Activated T-cell treated with anti-CD3 and anti-CD28 coated beads, Interleukin-2, amount 50 U/mL, for 48 hours (primary cell): ENCODE measurements at places on chromosomes 1 and 21.

DNA sequence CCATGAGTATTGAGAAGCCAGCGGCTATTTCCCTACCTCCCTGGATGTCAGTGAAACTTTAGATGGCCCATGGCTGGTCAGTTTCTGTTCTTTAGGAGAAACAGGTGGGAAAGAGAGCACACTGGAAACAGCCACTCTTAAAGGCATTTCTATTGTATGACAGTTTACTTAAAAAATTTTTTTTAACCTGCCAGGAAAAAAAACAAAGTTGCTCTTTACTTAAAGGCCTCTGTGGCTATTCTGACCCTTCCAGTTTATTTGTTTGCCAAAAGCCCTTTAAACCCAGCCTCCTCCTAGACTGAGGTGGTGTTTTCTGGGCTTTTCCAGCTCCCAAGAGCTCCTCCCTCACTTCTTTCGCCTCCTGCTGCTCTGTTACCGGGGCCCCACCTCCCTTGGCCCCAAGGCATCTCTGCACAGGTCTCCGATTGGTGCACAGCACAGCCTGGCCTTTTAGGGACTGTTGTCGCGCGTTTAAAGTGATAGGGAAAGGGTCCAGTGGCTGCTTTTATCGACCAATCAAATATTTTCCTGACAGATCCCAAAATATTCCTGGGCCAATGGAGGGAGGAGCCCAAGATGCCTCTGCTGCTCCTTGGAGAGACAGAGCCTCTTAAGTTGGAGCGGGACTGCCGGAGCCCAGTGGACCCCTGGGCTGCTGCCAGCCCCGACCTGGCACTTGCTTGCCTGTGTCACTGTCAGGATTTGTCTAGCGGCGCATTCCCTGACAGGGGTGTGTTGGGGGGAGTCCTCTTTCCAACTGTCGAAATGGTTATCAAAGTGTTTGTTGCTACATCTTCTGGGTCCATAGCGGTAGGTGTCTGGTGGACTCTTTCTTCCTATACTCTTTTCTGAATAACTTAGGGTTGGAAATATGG is at the start of gene SH3BGR:
Gene SH3BGR (plus strand): TSS at position 639 of the 875 bp plus-strand sequence. CDS start 127 bp downstream, at position 766.
- DNase-seq = no peak

DNA sequence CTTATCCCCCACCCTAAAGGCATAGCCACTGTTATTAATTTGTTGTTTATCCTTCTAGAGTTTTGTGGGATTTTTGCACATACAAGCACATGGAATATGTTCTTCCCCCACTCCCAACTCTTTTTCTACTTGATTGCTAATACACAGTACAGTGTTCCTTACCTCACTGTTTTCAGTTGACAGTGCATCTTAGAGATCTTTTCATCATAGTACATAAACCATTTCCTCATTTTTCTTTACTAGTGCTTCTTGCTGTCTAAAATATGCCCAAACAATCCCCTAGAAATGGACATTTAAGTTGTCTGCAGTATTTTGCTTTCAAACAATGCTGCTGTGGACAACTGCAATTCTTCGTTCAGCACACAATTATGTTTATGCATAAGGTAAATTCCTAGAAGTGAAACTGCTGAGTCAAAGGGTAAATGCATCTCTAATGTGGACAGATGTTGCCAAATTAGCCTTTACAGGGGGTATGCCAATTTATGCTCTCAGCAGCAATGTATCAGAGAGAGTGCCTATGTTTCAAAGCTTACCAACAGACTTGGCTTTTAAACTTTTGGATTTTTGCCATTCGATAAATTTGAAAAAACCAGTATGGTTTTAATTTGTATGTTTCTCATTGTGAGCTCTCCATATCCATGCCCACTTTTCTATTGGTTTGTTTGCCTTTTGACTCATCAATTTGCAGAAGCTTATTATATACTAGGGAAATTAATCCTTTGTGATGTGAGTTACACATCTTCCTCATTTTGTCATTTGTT is 132.6 kb downstream of the MRPS6 start:
- DNase-seq = no peak

- peak; percentile 57 for DNase-seq
Observed at GRCh38 chr1:1098681-1099421, 17.0 kb downstream of the C1orf159 start.

DNA sequence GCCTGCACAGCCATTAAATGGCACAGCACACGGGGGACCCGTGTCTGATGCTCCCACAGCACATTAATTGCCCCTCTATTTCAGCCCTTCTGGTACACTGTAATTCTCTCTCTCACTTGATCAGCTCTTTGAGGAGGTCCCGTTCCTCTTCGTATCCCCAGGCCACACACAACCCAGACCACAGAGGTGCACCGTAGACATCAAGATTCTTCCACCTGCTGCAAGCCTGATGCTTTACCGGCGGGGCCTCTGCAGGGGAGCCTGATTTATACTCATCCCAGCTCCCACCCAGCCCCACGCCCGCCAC is 759 bp downstream of the SMYD3 start:
- no peak for DNase-seq

GRCh38 chr1:174819596-174819995 is 180.2 kb upstream of the CACYBP start:
- no peak for DNase-seq

DNA sequence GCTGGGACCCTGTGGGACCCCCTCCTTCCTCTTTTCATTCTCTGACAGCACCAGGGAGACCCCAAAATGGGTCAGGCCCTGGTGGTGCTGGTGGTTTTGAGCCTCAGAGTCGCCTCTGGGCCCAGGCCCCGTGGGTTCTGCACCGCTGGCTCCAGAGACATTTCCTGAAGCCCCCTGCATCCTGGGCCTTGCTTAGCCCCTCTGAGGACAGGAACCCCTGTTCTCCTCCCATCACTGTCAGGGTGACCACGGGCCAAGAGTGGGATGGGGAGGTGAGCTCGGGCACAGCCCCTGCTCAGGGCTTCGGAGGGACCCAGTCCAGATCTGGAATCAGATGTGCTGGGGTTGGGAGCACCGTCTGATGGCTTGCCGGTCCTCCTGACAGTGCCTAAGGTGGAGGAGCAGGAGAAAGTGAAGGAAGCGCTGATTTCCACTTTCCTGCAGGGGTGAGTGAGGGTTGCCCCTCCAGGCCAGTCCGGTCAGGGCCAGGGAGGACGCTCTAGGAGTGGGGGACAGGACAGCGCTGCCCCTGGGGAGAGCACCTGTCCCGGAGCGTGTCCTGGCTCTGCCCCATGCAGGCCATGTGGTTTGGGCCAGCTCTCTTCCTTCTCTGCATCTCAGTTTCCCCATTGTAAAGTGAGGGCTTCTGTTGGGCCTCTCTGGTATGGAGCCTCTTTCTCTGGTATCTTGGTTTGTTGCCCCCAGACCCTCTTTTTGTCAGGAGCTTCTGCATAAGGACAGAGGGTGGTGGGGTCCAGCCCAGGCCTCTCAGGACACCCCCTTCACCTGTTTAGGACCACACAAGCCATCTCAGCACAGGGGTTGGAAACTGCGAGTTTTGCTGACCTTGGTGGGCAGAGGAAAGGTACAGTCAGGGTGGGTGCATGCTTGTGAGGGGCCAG is 71.0 kb downstream of the TRIM11 start:
- DNase-seq = no peak

GRCh38 chr1:65176056-65176450 is 28.1 kb downstream of the AK4 start:
- no peak for DNase-seq

DNA sequence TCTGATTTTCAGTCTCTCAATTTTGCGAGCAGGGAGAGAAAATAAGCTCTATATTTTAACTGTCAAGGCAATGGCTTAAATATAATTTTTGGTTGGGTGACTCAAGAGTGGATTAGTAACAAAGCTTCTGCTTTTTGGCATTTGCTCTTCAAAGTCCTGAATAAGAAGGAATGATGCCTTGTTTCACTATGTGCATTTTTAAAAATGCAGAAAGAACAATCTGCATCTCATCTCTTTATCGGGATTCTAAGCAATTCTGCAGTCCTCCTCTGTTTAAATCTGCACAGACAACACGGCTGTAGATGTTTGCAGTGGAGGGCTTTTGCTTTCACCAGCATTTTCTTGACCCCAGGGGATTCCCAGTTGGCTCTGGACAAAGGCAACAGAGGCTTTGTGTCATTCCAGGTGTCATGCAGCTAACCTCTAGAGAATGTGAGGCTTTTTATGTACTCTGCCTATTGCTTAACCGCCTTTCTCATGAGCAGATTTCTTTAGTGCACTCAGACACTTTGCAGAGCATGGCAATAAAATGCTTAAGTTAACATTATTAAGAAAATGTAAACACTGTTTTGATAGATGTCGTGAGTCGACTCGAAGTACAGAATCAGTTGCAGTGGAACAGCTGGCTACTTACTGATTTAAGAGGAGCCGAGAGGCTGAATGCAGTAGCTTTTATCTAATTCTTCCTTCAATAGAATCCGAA is 783.2 kb upstream of the NEGR1 start:
- no peak for DNase-seq

- DNase-seq = no peak
Observed at GRCh38 chr1:109115685-109116084, 1.8 kb downstream of the ELAPOR1 start.

GRCh38 chr21:35335951-35336446 is 286.9 kb upstream of the RUNX1 start:
- no peak for DNase-seq

- DNase-seq = no peak
Observed at GRCh38 chr1:34713443-34713842, 41.4 kb upstream of the GJB5 start.

- DNase-seq = no peak
Observed at GRCh38 chr1:70727886-70728489, 316.9 kb downstream of the CTH start.

DNA sequence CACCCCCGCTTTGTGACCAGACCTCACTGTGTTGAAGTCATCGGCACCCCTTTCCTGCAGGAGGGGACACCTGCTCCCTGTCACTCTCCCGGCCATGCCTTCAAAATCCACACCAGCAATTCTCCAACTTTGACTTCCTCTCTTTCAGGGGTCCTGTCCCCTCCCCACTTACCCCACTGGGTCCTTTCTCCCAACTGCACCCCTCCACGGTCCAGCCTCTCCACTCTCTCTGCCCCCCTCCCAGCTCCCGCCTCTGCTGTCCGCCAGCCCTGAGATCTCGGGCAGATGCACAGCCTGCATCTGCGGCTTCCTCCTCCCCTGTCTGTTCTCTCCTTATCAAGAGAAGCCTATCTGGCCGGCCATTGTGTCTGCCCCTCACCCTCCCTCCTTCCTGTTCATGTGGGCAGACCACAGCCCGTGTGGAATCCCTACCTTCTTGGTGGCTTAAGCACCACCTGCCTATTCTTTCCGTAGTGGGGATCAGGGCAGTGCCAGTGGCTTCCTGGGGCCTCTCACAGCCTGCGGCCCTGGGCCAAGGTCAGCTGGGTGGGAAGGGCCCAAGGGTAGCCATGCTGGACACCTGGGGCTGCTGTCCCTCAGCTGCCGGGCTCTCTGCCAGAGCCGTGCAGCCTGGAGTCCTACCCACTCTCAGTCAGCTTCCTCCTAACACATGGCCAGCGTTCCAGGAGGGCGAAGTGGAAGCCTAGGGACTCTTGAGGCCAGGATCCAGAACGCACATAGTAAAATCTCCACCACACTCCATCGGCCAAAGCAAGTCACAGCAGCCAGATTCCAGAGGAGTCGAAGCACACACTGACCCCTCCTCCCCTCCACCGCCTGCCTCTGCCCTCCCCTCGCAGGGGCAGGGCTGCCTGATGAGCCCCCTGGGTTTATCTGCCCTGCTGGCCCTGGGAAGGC is 5.1 kb upstream of the HES4 start:
- DNase-seq = no peak
